ENCODE measurements at places on chromosomes 2 and 18.

DNA sequence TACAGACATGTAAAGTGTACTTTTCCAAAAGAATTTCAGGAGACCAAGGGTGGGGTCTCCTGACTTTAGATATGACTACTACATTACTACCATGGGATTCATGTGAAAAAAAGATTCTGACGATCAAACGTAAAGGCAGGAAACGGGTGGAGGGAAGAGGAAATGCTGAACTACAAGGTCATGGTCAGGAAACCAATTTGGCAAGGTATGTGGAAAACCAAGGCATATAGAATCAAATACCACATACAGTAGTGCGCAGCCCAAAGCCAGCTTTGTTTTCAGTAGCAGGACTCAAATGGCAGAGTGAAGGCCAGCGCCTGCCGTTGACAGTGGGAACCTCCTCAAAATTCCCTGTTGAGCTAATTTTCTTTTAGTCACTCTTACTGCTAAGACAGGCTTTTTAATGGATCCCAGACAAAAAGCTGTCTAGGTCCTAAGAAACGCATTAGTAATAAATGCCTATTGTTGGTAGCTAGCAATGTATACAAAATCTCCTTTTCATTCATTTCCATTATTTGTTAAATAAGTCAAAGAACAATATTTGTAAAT lies 57.6 kb upstream of the SERTAD2 start:
- no peak for DNase-seq
- H3K27ac ChIP-seq: no peak overlapping the region
- H3K4me3 ChIP-seq: no peak overlapping the region
- no peaks in the 10 kb centered on the region for H3K27me3 ChIP-seq

DNA sequence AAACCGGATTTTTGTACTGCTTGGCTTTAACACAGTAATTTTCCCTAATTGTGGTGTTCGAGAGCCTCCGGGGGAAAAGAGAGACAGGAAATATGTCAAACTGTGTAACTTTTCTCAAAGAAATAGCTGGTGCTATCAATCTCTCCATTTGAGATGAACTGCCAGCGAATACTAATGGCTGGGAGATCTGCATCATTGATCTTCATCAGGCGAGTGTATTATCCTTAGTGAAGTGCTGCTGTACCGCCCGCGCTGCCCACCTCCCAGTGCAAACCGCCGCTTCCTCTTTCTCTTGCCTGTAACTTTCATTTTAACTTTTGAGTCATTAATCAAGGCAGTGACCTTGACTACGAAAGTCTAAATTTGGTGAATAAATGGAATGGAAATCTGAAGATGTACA lies 246.1 kb upstream of the ST6GAL2 start:
- no peaks in the 10 kb centered on the region for H3K36me3 ChIP-seq
- no peaks in the 10 kb centered on the region for H3K4me1 ChIP-seq
- H3K4me3 ChIP-seq: no peak overlapping the region
- H3K27ac ChIP-seq: no peak overlapping the region

DNA sequence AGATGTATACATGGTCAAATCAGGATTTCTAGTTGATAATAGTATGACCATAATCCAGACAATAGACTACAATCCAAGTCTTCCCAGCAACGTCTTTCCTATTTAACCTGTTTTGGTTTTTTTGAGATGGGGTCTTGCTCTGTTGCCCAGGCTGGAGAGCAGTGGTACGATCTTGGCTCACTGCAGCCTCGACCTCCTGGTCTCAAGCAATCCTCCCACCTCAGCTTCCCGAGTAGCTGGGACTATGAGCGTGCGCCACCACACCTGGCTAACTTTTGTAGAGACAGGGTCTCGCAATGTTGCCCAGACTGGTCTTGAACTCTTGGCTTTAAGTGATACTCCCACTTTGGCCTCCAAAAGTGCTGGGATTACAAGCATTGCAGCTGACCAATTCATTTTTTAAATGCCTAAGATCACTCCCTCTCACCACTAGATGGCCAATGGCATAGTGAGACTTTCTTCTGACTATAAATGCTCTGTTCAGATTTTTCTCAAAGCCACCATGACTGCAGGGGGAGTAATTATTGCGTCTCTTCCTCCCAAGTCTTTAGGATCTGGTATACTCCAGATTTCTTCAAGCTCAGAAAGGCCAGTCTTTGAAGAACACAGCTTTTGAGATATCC lies 47.6 kb downstream of the HNRNPLL start:
- no peak for DNase-seq
- H3K27ac ChIP-seq: no peak overlapping the region
- no peak overlapping the region for H3K4me3 ChIP-seq
- no peaks in the 10 kb centered on the region for H3K4me1 ChIP-seq

GRCh38 chr2:25369439-25369838 lies 27.7 kb upstream of the DNMT3A start:
- no peaks in the 10 kb centered on the region for H3K27me3 ChIP-seq
- H3K4me3 ChIP-seq: no peak overlapping the region
- no peaks in the 10 kb centered on the region for H3K4me1 ChIP-seq
- no peak for DNase-seq
- no peaks in the 10 kb centered on the region for H3K36me3 ChIP-seq

GRCh38 chr2:175930504-175930903 lies 71.6 kb downstream of the LNPK start:
- peaks cover 14% of the 10 kb centered on the region for H3K4me1 ChIP-seq
- no peaks in the 10 kb centered on the region for H3K27me3 ChIP-seq
- no peak for DNase-seq
- peaks cover 2% of the 10 kb centered on the region for H3K36me3 ChIP-seq
- H3K27ac ChIP-seq: peak overlapping the region; percentile 38

- no peak for DNase-seq
- no peak overlapping the region for H3K27ac ChIP-seq
- H3K4me1 ChIP-seq: no peaks in the 10 kb centered on the region
Measured at GRCh38 chr2:126882736-126883665, 15.7 kb upstream of the TEX51 start.

- no peaks in the 10 kb centered on the region for H3K4me1 ChIP-seq
- no peaks in the 10 kb centered on the region for H3K27me3 ChIP-seq
- H3K27ac ChIP-seq: no peak overlapping the region
- no peak for DNase-seq
Measured at GRCh38 chr2:147198651-147199171, 646.1 kb upstream of the ACVR2A start.

DNA sequence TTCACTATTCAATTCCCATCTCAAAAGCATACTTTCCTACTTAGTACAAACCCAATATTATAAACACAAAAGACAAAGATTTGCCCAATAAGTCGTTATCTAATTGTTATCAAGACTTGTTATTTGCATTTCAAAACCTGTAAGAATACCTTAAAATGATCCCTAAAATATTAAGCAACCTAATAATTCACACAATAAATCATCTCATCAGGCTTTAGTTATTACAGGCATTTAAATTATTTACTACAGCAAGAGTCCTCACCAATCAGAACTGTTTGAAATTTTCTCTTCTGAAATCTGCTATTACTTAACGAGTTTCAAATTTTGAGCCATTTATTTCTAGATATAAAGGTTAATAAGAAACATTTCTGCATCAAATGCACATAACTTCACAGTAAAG lies 1.6 kb downstream of the CCDC88A start:
- H3K27ac ChIP-seq: peak overlapping the region; percentile 82
- peaks cover 12% of the 10 kb centered on the region for H3K4me1 ChIP-seq
- H3K36me3 ChIP-seq: peaks cover 5% of the 10 kb centered on the region
- DNase-seq: no peak
- no peaks in the 10 kb centered on the region for H3K27me3 ChIP-seq

- H3K36me3 ChIP-seq: no peaks in the 10 kb centered on the region
- H3K27ac ChIP-seq: no peak overlapping the region
- DNase-seq: no peak
Measured at GRCh38 chr2:126467367-126468054, 188.4 kb upstream of the GYPC start.

DNA sequence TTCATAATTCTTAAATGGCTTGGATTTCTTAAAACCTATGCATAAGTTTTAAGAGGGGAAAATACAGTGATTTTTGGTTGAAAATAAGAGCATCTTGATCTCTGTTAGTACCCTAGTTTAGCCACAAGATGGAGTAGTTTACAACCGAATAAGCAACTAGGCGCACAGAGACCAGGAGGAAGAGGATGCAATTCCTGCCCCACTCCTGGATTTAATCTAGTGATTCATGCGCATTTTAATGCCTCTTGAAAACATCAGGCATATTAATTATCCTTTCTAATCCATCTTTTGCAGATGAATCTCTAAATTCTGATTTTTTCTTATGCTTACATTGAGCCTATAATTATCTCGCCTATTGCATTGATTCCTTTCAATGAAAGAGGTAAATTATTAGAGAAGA lies 76.7 kb downstream of the MRPS9 start:
- H3K4me1 ChIP-seq: no peaks in the 10 kb centered on the region
- no peak overlapping the region for H3K27ac ChIP-seq
- H3K36me3 ChIP-seq: no peaks in the 10 kb centered on the region
- no peak overlapping the region for H3K4me3 ChIP-seq

DNA sequence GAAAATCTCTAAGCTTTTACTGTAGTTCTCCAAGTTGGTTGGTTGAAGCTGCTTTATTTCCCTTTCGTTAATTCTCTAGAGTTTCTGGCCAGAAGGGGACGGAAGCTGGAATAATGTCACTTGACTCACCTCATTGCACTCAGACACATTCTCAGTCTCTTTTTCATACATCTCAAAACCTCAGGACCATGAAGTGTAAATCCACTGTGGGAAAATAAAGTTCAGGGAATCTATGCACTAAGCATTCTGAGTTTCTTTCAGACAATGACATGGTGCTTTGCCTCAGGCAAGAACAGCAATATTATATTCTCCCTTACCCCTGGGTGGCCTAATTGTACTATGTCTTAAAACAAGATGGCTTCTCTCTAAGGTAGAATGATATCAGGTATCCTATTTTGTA lies 167.8 kb downstream of the PRPF40A start:
- H3K4me3 ChIP-seq: no peak overlapping the region
- peak overlapping the region; percentile 73 for H3K27ac ChIP-seq
- peaks cover 22% of the 10 kb centered on the region for H3K4me1 ChIP-seq
- H3K36me3 ChIP-seq: no peaks in the 10 kb centered on the region
- no peaks in the 10 kb centered on the region for H3K27me3 ChIP-seq
- peak; percentile 31 for DNase-seq

DNA sequence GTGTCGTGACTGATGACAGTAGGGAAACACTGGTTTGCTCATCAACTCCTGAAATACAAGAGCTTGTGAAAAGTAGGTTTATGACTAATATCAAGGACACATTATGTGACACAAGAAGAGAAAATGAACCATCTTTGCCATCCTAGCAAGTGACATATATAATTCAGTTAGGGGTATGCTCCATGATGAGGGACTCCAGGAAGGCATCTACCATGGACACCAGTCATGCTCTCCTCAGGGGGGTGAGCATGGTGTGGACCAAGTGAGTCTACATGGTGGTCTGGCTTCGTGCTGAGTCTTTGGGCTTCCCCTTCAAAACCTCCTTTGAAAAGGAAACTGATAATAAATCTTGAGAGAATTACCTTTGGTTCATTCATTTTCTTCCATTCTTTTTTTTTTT lies 11.7 kb upstream of the SERPINB5 start:
- no peak overlapping the region for H3K27ac ChIP-seq
- H3K27me3 ChIP-seq: peaks cover 11% of the 10 kb centered on the region
- H3K4me1 ChIP-seq: no peaks in the 10 kb centered on the region
- no peak overlapping the region for H3K4me3 ChIP-seq
- DNase-seq: no peak
- no peaks in the 10 kb centered on the region for H3K36me3 ChIP-seq

DNA sequence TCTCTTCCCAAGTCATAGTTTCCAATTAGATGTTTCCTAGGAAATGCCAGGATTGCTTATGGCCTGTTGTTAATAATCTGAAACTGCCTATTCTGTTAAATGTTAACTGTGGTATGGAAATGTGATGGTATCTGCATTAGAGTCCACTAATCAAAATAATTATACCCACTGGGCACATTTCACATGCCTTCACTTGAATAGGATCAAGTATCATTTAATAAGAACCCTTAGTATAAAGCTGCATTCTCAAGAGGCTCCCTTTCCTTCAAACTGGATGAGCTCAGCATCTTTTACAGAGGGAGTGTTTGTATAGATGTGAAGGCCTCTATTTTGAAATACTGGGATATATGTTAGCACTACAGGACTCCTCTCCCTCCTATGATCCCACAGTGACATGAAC lies 477.2 kb upstream of the VRK2 start:
- H3K36me3 ChIP-seq: no peaks in the 10 kb centered on the region
- H3K27me3 ChIP-seq: no peaks in the 10 kb centered on the region
- H3K4me3 ChIP-seq: no peak overlapping the region
- no peak overlapping the region for H3K27ac ChIP-seq

DNA sequence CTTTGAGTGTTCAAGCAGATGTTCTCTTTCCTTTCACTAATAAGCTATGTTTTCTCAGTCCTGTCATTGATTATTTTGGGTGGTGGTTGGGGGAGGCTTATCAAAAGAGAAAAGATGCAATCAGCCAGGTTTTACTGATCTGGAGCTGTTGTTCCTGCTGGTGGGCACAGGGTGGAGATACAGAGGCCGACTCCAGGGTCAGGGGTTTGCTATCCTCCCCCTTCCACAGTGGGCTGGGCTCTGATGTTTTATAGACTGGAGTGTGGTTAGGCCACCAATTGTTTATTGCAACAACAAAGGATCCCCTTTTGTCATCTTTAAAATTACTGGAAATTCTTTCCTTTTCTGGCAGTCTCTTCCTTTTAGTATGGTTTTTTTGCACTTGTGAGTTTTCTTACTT lies 120.5 kb downstream of the TANC1 start:
- peaks cover 70% of the 10 kb centered on the region for H3K4me1 ChIP-seq
- no peaks in the 10 kb centered on the region for H3K36me3 ChIP-seq
- no peak overlapping the region for H3K4me3 ChIP-seq
- H3K27me3 ChIP-seq: no peaks in the 10 kb centered on the region
- no peak overlapping the region for H3K27ac ChIP-seq

DNA sequence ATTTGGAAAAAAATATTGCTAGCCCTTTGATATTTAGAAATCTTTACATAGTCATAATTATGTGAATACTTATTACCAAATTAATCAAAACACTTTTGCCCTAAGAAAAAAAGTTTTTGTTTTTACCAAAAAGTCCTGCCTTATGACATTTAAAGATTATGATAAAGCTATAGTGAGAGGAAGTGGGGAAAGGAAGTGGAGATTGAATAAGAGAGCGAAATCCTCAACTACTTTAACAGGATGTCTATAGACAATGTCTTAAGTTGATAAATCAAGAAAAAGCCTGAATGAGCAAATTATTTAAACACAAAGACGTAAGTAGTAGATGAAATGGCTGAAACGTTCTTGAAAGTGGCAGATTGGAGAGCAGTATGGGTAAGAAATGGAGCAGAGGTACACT lies 20.9 kb upstream of the VPS54 start:
- H3K27me3 ChIP-seq: no peaks in the 10 kb centered on the region
- no peak overlapping the region for H3K27ac ChIP-seq

GRCh38 chr2:37084797-37085196 lies 479 bp downstream of the GPATCH11 start:
- H3K27ac ChIP-seq: peak overlapping the region; percentile 66
- H3K4me3 ChIP-seq: peak overlapping the region; percentile 89
- no peaks in the 10 kb centered on the region for H3K27me3 ChIP-seq

DNA sequence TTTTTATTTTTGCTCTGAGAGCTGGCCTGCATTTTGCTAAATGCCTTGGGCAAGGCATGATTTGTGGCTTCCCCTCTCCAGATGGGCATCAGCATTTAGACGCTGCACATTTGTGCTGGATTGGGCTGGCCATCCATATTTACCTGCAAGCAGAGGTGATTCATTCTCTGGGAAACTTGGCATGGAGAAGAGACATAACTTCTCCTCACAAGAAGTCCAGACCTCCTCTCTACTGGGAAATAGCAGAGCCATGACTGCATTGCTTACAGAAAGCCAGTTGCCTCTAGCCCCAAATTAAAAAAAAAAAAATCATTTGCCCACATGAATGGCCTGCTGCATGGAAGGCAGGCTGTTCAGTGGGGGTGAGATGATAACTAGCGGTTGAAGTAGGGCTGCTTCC lies 120.1 kb downstream of the ACTR3 start:
- DNase-seq: no peak
- no peaks in the 10 kb centered on the region for H3K36me3 ChIP-seq
- H3K4me3 ChIP-seq: no peak overlapping the region
- peaks cover 2% of the 10 kb centered on the region for H3K27me3 ChIP-seq
- H3K4me1 ChIP-seq: no peaks in the 10 kb centered on the region
